ENCODE measurements at places on chromosomes 5 and 9.

DNA sequence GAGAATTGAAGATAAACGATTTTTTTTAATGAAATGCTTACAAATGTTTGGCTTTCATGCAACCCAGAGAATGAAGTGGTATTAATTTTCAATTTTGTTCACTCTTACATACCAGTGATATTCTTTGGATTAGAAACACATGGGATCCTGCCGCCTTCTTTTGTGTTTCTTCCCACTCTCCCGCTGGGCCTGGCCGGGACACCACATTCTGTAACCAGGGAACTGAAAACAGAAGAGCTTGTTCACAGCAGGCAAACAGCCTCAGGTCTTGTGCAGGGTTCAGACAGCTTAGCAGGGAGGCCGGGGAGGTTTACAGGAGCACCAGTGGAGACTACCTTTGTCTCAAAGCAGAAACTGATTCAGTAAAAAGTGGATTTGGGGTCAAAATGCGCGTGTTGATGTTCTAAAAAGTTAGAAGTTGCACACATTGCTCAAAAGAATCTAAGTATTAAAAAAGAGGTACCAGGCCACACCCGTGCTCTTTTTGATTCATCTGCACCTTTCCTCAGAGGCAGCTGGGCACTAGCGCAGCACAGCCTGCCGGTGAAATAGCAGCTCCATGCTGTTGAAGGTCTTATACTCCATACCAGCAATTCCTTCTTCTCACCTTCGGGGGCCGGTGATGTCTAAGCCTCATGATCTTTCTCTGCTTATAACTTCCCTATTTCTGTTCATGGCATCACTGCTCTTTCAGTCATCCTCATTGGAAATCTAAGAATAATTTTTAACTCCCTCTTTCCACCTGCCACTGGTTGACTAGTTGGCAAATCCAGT is 67.1 kb downstream of the GRAMD2B start:
- no peak for DNase-seq

DNA sequence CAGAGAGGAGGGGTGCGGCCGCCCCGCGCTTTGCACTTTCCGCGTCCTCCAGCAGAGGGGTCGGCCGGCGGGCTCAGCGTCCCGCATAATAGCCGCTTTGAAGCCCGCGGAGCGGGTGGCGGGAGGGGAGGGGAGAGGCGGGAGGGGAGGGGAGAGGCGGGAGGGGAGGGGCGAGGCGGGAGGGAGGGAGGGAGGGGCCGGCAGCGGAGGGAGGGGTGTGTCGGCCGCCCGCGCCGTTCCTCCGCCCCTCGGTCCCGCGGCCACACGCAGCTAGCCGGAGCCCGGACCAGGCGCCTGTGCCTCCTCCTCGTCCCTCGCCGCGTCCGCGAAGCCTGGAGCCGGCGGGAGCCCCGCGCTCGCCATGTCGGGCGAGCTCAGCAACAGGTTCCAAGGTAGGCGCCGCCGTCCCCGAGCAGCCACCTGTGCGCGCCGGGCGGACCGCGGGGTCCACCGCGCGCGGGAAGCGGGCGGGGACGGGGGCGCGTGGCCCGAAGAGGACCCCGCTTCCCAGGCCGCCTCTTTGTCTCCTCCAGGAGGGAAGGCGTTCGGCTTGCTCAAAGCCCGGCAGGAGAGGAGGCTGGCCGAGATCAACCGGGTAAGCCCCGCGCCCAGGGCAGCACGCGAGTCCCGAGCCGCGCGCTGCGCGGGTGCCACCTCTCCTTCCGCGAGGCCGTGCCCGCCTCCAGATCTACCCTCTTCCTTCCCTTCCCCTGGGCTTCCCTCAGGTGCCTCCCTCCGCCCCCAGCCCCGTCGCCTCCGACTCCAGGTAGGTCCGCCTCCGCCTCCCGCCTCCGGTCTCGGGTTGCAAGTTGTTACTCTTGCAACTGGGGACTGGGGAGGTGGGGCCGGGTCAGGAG is at the start of gene AIF1L:
Gene AIF1L (plus strand): TSS at position 263 of the 857 bp plus-strand sequence. CDS start 99 bp downstream, at position 362.
- no peak for DNase-seq

GRCh38 chr9:127833555-127833954 is 20.9 kb downstream of the ENG start:
- DNase-seq, result no peak

- DNase-seq, result no peak
Observed at GRCh38 chr5:160278343-160278742, 34.0 kb downstream of the CCNJL start.

DNA sequence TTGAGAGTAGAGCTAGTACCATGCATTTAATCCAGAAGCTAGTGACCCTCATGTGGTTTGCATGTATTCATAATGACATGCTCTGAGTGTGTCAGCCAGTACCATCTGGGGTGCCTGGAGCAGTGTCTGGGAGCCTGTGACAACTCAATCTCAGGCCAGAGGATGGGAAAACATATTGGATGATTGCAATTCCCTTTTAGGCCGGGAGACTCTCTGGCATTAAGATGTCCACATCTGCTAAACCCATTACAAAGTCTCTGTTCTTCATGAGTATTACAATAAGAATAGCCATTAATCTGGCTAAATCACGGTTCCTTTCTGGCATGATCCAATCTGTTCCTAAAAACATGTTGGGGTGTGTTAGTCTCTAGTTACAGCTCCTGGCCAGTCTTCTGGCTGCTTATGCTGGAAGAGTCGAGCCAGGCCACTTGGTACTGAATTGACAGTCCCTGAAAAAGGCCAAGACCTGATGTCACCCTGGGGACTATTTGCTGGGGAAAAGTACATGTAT is 475.7 kb downstream of the ENC1 start:
- no peak for DNase-seq
